Activated T-helper 1 cell treated with anti-CD3 and anti-CD28 coated beads, Interleukin-12 subunit alpha, Interleukin-12 subunit beta, Interleukin-2, Interleukin-4 antibody, amounts not matched to agents 30 ng/mL and 10 ng/mL and 1 ng/mL, durations not matched to agents 14 hours and 24 hours and 36 hours (primary cell): ENCODE measurements at places on chromosomes 16 and 17. TPM values are rescaled to one million over a fixed set of nuclear protein-coding genes. Genes with fewer than 3 reads are reported as not detected.

CAPN15 gene
- total RNA-seq, result 122 and 124 TPM in 2 replicates

CISD3 gene
- 39.2 and 41.4 TPM in 2 replicates for total RNA-seq

RNF157 gene
- total RNA-seq, result 50.4 and 51.7 TPM in 2 replicates

RRAD gene
- 0.83 and 0.93 TPM in 2 replicates for total RNA-seq

GRCh38 chr16:31202414-31203375 is at the start of gene PYCARD:
PYCARD (minus strand) TSS chr16:31202760; CDS start chr16:31202690, 70 bp downstream.
- no peak for DNase-seq
- H3K4me3 ChIP-seq, result peak within 1 kb of the TSS; percentile 85
- H3K4me1 ChIP-seq, result peaks cover 55% of the 10 kb centered on the region
- H3K36me3 ChIP-seq, result peaks cover 16% of the 10 kb centered on the region
- peaks cover 5% of the 10 kb centered on the region for H3K27me3 ChIP-seq
- peak within 1 kb of the TSS; percentile 80 for H3K27ac ChIP-seq

- peaks cover 11% of the 10 kb centered on the region for H3K36me3 ChIP-seq
- H3K4me3 ChIP-seq, result no peak overlapping the region
- no peak overlapping the region for H3K27ac ChIP-seq
- no peak for DNase-seq
These were observed 4.5 kb downstream of the CFAP119 start for GRCh38 chr16:30757316-30757715.

DNA sequence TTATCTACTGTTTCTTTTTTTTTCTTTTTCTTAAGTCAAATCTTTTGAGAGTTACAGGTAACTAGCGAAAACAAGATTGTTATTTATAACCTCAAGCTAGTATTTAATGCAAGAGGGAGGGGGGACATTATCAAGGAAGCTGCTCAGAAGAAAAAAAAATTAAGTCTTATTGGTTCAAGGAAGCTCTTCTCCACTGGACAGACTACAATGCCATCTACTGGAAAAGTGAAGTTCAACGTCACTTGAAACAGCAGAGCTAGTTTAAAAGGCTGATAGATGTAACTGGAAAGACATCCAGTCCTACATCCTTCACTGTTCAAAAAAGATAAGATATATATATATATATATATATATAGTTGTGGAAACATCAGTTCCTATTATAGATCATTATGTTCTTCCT is 418.0 kb upstream of the PSMD7 start:
- no peaks in the 10 kb centered on the region for H3K27me3 ChIP-seq
- H3K4me3 ChIP-seq, result no peak overlapping the region
- no peaks in the 10 kb centered on the region for H3K4me1 ChIP-seq
- H3K36me3 ChIP-seq, result no peaks in the 10 kb centered on the region
- no peak for DNase-seq

DNA sequence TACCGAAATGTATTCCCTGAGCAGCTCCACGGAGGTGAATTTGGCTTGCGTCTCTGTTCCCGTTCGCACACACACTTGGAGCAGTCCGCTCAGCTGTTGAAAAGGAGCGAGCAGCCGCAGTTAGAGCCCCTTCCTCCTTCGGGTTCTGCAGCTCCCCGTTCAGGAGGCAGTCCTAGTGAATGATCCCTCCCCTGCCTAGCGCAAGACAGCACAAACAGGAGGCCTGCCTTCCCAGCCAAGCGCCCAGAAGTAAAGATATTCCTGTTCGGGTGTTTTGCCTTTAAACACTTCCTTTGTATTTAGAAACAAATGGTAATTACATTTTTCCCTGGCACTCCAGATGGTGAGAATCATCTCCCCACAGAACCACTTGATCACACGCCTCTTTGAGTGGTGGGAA is 64.7 kb downstream of the ABCC12 start:
- H3K27ac ChIP-seq, result no peak overlapping the region
- no peak for DNase-seq
- peaks cover 13% of the 10 kb centered on the region for H3K27me3 ChIP-seq
- H3K36me3 ChIP-seq, result no peaks in the 10 kb centered on the region
- H3K4me3 ChIP-seq, result no peak overlapping the region

- H3K36me3 ChIP-seq, result no peaks in the 10 kb centered on the region
- H3K27me3 ChIP-seq, result peaks cover 20% of the 10 kb centered on the region
- no peak overlapping the region for H3K27ac ChIP-seq
- no peak overlapping the region for H3K4me3 ChIP-seq
- no peak for DNase-seq
These were observed 5.8 kb downstream of the PPY start for GRCh38 chr17:43936434-43936833.

GRCh38 chr16:28974007-28974436 is 556 bp upstream of the SPNS1 start:
- H3K27me3 ChIP-seq, result no peaks in the 10 kb centered on the region
- H3K4me3 ChIP-seq, result peak overlapping the region; percentile 95
- peaks cover 3% of the 10 kb centered on the region for H3K36me3 ChIP-seq
- H3K4me1 ChIP-seq, result peaks cover 24% of the 10 kb centered on the region
- peak overlapping the region; percentile 92 for H3K27ac ChIP-seq

DNA sequence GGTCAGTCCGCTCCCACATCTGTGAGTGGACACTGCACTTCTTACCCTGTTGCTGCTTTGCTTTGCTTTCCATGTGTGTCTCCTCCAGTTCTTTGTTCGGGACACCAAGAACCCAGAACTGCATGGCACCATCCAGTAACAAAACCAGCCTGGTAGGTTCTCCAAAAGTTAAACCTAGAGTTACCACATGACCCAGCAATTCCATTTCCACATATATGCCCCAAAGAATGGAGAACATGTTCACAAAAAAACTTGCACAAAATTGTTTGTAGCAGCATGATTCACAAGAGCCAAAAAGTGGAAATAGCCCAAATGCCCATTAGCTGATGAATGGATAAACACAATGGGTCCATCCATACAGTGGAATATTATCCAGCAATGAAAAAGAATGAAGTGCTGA is 10.3 kb upstream of the CCL22 start:
- H3K4me1 ChIP-seq, result peaks cover 8% of the 10 kb centered on the region
- peaks cover 45% of the 10 kb centered on the region for H3K27me3 ChIP-seq
- H3K36me3 ChIP-seq, result no peaks in the 10 kb centered on the region
- DNase-seq, result no peak
